ENCODE measurements at places on chromosomes 11 and 22.
A peak's percentile ranks its signal among the peaks of the same experiment; 100 is the strongest.

GRCh38 chr11:86072211-86072610 lies 3.3 kb upstream of the PICALM start:
- no peak for DNase-seq

DNA sequence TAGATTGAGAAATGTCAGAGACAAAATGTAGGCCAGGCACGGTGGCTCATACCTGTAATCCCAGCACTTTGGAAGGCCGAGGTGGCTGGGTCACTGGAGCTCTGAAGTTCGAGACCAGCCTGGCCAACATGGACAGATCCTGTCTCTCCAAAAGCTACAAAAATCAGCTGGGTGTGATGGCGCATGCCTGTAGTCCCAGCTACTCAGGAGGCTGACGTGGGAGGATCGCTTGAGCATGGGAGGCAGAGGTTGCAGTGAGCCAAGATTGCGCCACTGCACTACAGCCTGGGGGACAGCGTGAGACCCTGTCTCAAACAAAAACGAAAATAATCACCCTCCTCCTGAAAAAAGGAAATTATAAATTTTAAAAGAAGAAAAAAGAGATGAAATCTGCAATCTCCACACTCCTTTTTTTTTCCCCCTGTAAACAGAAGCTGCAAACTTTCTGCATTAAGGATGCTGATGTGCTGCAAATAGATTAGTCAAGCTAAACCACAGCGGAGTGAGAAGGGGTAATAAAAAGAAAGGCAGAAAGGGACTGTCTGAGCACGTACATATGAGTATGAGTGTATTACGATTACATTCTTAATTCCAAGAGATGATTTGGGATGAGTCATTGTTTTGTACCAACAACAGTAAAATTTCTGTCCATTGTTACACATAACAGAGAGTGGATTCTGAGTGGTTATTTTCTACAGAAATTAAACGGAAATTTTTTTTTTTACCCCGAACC lies 87.3 kb downstream of the SIK3 start:
- DNase-seq = no peak

DNA sequence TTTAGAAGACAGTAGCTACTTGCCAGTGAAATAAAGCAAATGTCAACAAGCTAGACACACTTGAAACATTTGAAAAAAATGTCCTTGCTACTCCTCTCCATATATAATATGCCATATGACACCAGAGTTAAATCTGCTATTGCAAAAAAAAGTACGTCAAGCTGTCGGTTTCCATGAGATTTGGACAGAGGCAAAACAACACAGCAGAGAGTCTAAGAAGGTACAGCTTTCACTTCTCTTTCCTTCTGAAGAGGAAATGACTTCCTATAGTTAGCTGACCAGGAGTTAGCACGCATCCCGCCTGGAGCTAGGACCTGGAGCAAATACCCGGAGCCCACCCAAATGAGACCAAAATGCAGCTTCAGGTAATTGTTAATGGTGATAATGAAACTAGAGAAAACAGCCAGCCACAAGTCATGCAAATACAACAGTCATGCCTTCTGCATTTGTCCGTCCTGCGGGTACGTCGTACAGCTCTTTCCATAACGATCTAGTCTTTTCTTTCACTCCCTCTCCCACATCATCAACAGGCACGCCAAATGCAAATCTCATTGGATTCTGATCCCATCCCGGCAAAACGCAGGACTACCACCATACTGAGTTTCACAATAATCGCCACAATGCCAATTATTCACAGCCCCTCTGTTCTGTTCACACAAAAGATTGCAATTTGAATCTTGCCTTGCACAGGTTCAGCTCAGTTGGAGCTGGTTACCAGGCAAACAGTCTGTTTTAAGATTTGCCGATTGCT lies 395.0 kb upstream of the CCDC90B start:
- no peak for DNase-seq

DNA sequence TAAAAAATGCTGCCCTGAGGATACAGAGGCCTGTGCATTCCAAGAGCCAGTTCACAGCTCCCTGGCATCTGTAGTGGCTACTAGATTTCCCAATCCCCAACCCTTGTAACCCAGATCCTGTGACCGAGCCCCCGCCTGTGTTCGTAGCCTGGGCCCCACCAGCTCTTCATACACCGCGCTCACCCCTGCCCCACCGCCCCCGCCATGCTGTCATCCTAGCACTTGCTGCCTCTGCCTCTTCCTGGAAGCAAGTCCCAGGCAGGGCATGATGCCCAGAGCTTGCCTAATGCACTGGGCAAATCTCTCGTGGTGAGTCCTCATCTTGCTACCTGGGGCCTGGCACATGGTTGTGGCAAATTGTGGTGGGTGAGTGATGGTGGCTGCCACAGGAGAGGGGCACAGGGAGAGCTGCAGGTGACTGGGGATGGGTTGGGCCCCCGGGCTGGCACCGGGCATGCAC lies 7.1 kb downstream of the MGAT3 start:
- DNase-seq = no peak

GRCh38 chr11:125423247-125423849 lies 72.7 kb downstream of the FEZ1 start:
- peak; percentile 14 for DNase-seq
